Fibroblast of villous mesenchyme (primary cell): ENCODE measurements at places on chromosomes 7 and 10. TPM values are rescaled to one million over a fixed set of nuclear protein-coding genes. Genes with fewer than 3 reads are reported as not detected.

SYT15B gene
- total RNA-seq, result 0.32 TPM in 1 of 2 replicates, not detected in the other

CPA2 gene
- total RNA-seq, result 0.32 TPM in 1 of 2 replicates, not detected in the other

CLRN3 gene
- not detected in 2 replicates for total RNA-seq

TSPAN12 gene
- total RNA-seq, result 2.6 and 4.7 TPM in 2 replicates

DNA sequence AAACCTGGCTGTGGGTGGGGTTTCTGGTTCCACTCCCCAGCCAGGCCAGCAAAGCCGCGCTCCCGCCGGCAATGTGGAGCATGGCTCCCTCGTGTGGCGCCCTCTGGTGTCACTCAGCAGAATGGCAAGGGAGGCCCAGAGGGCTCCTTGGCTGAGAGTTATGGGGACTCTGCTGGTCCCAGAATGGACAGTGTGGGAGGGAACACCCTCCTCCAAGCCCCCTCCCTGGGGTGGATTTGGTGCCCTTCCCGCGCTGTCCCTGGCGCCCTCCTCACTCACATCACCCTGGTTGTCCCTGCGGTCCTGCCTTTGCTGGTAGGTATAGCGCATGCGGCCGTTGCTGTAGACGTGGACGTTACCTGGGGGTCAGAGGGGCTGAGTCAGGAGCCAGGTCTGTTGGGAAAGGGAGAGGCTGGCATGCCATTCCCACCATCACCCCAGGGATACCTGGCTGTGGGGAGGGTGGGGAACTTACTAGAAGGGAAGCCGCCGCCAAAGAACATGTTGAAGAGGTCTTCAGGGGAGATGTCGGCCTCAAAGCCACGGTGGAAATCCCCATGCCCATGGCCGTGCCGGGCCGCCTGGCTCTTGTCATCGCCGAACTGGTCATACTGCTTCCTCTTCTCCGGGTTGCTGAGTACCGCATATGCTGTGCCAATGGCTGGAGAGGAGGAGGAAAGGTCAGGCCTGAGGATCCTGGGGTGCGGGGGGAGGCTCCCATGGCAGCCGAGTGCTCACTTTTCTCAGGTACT is 14.0 kb downstream of the DNAJB12 start:
- DNase-seq, result peak; percentile 47

DNA sequence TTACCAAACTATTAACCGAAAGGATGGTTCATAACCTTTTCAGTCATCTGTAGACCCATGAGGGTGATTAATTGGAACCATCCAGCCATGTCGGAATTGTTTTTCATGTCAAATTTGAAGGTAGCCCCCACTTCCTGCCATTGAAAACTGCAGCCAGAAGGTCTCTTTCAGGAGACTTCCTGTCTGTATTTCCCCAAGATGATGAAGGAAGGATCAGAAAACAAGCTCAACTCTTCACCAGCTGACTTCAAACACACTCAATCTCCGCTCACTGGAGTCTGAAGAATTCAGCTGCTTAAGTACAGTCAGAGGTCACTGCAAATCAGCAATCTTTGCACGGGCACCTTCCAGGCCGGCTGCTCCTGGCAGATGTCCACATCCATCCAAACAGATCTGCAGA is 291.7 kb upstream of the NPVF start:
- no peak for DNase-seq

DNA sequence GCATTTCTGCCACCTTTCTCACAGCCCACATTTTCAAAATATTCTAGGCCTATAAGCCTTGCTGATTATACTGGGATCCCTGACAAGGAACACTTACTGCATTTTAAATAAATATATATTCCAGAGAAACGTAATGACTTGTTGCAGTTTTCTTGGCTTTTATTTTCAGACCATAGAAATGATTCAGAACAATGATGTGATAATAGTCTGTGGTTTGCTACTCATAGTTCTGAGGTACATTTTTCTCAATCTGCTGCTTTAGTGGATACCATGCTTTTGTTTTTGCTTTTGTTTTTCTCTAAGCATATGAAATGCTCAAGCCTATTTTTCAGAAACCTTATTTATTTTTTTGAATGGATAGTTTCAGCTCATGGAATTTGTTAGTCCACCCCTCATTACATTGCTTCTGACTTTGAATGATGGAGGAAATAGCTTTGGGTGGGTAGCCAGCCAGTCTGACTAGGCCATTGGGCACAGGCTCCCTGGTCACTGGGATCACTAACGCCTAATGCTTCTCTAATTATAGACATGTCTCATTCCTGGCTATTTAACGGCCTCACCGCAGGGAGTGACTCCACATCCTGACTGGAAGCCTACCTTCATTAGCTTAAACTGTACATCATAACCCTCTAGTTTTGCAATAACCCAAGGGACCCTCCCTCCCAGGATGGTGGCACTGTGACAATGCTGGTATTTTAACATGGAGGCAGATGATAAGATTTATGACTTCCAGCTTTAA is 66.1 kb downstream of the MBL2 start:
- DNase-seq, result no peak

DNA sequence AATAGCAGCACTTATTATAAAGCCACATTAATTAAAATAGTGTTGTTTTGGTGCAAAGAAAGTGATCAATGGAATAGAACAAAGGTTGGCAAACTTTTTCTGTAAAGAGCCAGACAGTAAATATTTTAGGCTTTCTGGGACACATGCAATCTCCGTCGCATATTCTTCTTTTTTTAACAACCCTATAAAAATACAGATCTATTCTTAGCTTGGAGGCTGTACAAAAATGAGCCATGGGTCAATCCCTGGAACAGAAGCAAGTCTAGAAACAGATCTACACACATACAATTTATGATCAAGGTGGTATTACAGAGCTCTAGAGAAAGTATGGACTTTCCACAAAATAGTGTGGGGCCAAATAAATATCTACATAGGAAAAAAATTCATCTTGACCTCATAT is 71.8 kb downstream of the ARHGAP21 start:
- DNase-seq, result no peak

- no peak for DNase-seq
Observed at GRCh38 chr10:116702165-116702564, 40.2 kb downstream of the HSPA12A start.

DNA sequence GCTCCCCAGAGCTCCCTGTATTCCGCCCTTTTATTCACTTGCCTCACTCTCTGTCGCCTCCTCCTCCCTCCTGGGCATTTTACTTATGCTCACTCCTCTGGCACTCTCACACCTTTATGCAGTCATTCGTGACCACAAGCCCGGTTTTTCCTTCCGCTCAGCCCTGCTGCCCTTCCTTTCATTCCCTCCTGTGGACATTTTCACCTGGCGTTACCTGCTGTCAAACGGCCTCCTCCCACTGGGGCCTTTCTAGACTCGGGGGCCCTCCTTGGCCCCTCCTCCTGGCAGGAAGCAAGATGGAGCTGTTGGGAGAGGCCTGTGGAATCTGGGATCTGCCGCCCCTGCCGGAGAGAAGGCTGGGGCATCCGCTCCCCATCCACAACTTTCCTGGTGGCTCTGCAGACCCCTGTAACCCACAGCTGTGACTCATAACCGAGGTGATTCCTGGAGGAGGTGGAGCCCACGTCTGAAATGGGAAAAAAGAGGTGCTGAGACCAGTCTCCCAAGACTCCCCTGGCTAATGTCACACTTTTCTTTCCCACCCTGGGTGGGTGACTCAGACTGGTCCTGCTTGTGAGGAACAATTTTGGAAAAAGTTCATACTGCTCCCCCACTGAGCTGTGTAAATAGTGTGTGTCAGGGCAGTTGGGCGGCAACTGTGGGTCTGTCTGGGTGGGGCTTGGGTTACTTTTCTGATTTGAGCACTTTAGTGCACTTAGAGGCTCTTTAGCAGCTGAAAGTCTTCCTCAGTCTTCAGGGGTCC is 1.2 kb downstream of the VCL start:
- peak; percentile 72 for DNase-seq

- peak; percentile 65 for DNase-seq
Observed at GRCh38 chr7:108000875-108001763, 1.8 kb downstream of the LAMB1 start.

GRCh38 chr10:132420981-132421846 is 24.2 kb downstream of the PWWP2B start:
- DNase-seq, result peak; percentile 74

DNA sequence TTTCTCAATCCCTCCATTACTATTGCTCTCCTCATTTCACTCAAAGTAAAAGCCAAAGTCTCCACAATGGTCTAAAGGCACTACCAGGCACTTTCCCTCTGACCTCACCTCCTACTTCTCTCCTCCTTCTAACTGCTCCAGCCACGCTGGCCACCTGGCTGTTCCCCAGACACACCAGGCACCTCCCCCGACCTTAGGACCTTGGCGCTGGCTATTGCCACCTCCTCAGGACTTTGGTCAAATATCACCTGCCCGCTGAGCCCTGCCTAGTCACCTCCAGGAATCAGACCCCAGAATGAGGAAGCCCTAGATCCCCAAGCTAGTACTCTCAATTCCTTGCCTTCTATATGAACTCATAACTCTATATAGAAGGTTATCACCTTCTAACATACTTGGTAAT is 66.2 kb upstream of the STEAP1B start:
- no peak for DNase-seq
